NCI-H187 (cell line): ENCODE measurements at places on chromosomes 5 and 9.

DNA sequence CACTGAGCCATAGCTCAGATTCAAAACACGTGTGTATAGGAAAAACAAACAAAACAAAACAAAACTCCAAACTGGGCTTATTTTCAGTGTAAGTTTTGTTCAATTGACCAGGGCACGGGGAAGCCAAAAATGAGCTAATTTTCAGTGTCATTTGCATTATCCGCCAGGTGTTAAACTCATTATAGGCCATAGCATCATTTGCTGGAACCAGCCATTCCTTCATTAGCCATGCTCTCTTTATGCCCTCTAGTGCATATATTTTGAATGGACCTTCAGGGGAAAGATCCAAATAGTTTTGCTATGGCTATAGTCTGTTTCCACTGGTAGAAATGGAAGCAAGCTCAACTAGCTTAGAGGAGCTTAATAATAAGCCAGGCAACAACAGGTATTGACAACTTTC lies 1205.2 kb upstream of the DMAC1 start:
- no peak for DNase-seq

GRCh38 chr9:92942688-92943616 lies 4.4 kb upstream of the FGD3 start:
- DNase-seq = no peak

DNA sequence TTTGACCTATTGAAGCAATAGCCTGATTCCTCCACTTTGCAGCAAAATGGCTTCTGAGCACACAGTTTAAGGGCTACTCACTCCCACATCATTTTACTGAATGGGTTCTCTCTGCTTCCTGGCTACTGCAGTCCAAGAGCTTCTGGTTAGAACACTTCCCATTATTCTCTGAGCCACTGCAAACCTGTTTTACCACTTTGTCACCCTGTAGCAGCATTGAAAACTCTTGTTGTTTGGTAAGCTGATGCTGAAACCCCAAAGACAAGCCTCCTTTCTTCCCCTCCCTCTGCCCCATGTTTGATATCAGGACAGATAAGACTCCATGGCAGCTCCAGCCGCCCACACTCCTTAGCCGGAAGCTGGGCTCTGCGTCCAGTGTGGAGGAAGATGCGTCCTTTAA lies 84.4 kb upstream of the RARS1 start:
- no peak for DNase-seq

- no peak for DNase-seq
Observed at GRCh38 chr9:34492051-34492450, 30.7 kb downstream of the ENHO start.

GRCh38 chr9:35960039-35960655 lies 2.2 kb upstream of the OR2S2 start:
- DNase-seq = no peak

DNA sequence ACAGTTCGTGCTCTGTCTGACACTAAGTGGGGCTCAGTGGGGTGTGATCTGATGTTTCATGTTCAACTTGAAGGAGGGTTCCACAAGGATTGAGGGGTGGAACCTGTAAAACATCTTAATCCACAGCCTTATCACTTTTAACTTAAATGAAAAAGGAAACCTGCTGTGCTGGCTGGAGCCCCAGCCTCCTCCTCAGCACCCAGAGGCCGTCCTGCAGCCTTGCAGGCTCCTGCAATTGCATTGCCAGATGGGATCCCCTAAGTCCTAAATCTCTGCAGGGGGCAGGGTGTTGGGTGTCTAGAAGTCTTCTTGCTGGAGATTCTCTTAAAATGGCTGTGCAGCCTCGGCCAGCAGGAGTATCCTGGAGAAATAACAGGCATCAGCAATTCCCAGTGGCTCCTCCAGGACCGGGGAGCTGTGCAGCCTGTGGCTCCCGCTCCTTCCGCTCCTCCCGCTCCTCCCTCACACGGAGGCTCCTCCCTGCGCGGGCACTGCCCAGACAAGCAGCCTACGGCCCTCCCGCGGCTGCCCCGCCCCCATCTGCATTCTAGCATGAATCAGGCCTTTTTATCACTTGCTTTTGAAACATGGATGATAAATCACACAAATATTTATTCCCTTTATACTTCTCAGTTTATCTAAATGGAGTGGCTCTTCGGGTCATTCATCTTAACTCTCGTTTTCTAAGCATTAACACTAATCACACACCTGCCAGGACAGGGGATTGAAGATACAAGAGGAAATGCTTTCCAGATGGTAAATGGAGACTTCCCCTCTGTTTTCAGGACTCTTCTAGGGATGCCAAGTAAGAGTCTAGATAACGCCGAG lies 131.0 kb downstream of the ADAMTS16 start:
- DNase-seq = peak; percentile 72

GRCh38 chr5:92637960-92638359 lies 943.1 kb downstream of the NR2F1-AS1 start:
- no peak for DNase-seq

DNA sequence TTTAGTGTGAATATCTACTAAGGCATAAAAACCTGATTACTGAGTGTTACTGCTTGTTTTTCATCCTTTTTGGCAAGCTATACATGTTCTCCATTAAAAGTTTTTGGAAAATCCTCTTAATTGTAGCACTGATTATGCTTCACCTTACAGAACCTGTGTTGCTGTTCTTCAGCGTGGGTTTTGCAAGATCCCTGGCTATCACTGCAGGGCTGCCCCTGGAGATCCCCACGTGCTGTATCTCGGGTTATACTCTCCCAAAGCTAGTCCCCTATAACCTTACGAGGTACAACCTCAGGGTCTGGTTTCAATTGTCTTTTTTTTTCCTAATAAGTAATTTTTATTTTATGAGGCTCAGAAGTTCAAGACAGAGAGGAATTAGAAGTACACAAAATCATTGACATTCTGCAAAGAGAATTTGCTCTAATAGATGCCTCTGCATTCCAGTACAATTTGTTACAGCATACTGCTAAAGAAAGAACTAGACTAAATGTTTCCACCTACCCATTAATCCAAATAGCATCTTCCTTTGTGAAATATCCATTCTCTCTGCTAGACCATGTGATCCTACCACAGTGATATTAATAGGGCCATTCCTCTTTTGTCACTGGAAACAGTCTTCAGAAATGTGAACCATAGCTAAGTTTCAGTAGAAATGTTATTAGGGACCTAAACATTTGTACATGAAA lies 25.8 kb upstream of the CAMK4 start:
- no peak for DNase-seq

- DNase-seq = no peak
Observed at GRCh38 chr5:135456238-135457099, 4.3 kb upstream of the TIFAB start.

GRCh38 chr9:11618241-11618805 lies 1005.5 kb upstream of the PTPRD start:
- no peak for DNase-seq

DNA sequence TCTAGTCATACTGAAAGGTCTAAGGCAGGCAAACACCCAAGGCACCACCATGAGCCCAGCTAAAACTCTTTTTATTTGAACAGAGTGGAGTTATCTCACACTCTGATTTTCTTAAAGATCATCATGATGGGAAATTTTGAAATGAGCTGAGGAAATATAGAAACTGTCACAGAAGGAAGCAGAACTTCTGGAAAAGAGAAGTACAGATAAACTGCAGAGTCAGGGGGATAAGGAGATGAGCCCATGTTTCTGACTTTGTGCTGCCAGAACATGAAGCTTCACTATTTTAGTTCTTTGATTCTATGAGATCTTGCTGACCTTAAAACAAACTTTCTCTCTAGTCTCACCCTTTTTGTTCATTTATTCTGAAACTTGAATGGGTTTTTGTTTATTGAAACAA lies 406.5 kb upstream of the EDIL3 start:
- no peak for DNase-seq

GRCh38 chr5:78779262-78779661 lies 130.7 kb upstream of the LHFPL2 start:
- no peak for DNase-seq

GRCh38 chr9:114124666-114125475 lies 25.8 kb upstream of the KIF12 start:
- no peak for DNase-seq

GRCh38 chr9:29213417-29214153 lies 1640.3 kb upstream of the C9orf72 start:
- DNase-seq = peak; percentile 95

- DNase-seq = no peak
Observed at GRCh38 chr5:126494393-126494792, 71.2 kb downstream of the GRAMD2B start.

GRCh38 chr5:119473241-119473640 lies 20.9 kb downstream of the HSD17B4 start:
- DNase-seq = no peak

GRCh38 chr5:40238066-40238745 lies 441.5 kb upstream of the PTGER4 start:
- DNase-seq = no peak

DNA sequence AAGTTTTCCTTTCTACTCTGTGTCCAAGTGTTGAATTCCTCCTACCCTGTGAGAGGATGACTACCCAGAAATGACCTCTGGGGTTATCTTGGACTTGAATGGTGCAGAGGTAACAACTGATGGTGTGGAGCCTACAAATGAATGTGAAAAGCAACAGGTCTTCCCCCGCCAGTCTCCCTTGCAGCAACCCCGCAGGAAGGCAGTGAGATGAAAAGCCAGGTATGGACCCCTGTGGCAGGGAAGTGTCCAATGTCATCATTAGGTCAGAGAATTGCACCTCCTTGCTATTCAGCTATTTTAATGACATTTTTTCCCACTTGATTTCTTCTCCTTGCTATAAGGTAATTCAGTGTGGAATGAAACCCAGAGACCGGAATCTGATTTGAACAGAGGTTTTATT lies 58.5 kb downstream of the MAT2B start:
- DNase-seq = no peak

GRCh38 chr9:114785866-114786650 lies 19.8 kb downstream of the TNFSF15 start:
- no peak for DNase-seq

DNA sequence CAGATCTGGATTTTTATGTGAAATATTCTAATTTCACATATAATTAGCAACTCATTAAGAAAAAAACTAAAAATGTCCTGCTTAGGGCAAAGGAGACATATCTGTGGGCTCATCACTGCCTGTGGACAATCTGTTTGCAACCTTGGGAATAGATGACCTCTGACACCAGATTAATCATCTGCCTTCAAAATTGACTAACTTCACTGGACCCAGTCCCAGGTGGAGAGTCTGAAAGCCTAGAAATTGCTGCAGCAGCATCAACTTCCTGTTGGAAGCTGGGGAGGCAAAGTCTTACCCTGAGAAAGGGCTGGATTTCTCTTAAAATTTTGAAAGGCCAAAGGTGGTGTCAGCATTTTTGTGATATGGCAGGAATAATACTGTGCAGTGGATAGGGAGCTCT lies 76.3 kb upstream of the TNC start:
- DNase-seq = no peak

GRCh38 chr5:17177501-17178372 lies 39.7 kb upstream of the BASP1 start:
- no peak for DNase-seq

DNA sequence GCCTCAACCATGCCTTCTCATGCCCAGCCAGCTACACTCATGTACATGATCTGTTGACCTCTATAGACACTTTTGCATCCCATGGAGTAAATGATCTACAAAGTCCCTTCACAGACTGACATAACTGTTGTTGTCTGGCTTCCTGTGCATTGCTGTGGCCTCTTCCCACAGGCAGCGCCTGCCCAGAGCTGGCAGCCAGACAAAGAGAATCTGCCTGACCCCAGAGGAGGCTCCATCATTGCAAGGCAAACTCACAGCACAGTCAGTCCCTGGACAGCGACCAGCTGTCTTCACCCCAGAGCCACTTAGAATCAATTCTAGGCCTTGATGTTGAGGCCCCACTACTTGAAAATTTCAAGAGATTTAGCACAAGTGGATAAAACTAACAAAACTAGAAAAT lies 65.5 kb downstream of the INSYN2B start:
- DNase-seq = no peak

GRCh38 chr5:138351056-138351455 lies 1.4 kb upstream of the KDM3B start:
- no peak for DNase-seq

DNA sequence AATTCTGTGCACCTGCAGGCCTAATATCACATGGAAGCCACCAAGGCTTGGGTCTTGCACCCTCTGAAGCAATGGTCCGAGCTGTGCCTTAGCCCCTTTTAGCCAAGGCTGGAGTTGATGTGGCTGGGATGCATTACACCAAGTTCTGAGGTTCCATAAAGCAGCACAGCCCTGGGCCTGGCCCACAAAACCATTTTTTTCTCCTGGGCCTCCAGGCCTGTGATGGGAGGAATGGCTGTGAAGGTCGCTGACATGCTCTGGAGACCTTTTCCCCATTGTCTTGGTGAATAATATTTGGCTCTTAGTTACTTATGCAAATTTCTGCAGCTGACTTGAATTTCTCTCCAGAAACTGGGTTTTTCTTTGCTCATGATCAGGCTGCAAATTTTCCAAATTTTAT lies 167.3 kb downstream of the HTR1A start:
- DNase-seq = no peak

- DNase-seq = no peak
Observed at GRCh38 chr5:180166176-180166575, 42.8 kb downstream of the RASGEF1C start.

DNA sequence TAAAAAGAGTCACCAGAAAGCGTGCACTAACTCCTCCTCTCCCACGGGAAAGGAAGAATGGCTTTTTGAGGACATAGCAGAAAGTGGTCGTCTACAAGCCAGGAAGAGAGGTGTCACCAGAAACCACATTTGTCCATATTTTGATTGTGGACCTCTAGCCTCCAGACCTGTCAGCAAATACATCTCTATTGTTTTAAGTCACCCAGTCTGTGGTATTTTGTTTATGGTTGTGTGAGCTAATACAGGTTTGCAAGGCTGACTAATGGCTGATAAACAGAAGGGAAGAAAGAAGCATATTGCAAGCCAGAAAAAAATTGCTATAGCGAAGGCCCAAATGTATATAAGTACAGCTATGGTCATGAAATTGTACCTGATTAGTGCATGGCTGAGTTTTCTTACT lies 21.4 kb downstream of the WDR70 start:
- no peak for DNase-seq

DNA sequence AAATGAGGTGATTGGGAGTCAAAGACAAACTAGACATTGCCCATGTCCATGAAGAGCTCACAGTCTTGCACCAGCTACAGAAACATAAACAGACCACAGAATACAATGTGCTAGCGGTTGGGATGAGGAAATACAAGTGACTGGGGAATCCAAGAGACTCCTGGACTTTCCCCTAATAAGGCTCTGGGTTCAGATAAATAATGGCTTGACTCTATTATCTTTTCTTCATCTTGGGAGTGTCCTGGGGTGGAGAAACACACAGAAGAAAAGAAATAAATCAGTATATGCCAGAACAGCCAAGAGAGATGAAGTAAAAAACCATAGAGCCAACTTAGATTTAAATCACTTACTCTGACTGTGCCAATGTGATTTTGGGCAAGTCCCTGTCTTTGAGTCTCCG lies 227.8 kb downstream of the PAPPA start:
- DNase-seq = no peak

- no peak for DNase-seq
Observed at GRCh38 chr5:154708846-154709245, 46.3 kb upstream of the LARP1 start.

- DNase-seq = no peak
Observed at GRCh38 chr5:112529525-112529924, 110.4 kb upstream of the EPB41L4A start.
